Retina (tissue), 1 donor: ENCODE measurements at places on chromosomes 2 and 18.

DNA sequence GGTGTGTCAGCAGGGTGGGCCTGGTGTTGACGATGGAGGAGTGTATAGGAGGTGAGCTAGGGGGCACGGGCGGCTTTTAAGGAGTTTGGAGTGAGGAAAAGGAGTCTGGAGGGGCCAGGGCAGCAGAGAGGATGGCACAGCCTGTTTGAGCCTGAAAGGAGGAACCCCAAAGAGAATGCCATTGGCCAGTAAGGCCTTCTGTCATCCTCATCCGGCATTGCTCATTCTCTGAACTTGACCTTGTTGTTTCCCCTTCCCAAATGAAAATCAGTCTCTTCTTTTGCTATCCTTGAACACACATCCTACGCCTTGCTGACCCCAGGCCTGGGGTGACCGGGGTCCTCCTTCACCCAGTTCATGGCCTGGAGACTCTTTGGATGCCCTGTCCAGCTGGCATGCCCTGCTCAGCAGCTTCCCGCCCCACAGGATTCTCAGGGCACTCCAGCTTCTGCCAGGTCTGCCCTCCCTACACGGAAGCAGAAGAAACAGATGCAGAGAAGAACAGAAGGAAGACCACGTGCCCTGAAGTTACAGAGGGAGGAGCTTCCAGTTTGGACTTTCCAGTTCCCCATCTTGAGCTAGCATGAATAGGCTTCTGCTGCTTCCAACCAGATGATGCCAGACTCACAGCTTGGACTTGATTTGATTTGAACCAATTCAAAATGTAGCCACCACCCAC lies 20.5 kb upstream of the KIF3C start:
- no peak for DNase-seq

GRCh38 chr2:221715523-221716247 lies 143.6 kb upstream of the EPHA4 start:
- DNase-seq = no peak

DNA sequence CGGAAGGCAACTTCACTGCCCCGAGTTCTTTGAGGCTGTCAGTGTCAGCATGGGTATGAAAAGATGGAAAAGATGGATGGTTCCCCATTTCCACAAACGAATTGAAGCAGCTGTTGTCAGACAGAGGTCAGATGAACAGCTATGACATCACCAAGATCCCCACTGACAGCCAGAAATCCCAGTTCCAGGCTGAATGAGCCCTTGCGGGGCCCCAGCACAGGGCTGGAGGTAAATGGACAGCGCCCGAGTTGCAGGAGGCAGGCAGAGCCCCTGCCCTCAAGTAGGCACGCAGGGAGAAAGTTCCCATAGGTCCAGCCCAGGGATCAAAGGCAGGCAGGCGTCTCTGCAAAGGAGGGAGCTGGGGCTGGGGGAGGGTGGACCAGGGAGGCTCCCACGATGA lies 169.5 kb upstream of the AGAP1 start:
- DNase-seq = peak; percentile 23

DNA sequence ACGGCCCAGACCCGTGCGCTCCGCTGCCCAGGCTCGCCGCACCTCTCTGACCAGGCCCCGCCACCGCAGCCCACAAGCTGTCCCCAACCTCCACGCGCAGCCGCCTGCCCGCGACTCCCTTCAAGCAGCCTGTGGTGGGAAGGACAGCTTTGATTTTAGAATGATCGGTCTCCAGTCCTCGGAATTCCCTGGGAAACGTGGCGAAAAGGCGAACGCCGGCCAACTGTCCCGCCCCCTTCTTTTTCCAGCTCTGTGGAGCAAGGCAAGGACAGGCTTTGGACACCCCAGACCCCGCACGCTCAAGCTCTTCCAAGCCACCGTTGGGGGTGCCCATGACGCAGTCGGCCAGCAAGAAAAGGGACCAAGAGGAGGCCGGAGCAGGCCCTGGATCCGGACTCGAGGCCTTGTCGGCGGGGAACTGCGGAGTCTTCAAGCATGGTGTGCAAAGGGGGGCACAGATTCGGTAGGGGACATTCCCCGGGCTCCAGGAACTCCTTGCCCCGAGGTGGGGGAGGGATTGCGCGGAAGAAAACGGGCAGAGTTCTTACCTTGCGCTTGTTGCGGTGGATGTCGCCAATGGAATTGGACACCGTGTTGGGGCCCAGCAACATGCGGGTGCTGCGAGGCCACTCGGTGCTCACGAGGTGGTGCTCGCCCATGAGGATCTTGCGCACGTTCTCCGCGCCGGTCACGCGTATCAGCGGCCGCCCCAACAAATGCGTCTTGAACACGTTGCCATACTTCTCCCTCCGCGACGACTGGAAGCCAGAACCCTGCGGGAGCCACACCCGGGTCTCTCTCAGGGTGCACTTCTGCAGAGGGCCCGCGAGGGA lies 4.0 kb downstream of the CYP26B1 start:
- DNase-seq = peak; percentile 74

DNA sequence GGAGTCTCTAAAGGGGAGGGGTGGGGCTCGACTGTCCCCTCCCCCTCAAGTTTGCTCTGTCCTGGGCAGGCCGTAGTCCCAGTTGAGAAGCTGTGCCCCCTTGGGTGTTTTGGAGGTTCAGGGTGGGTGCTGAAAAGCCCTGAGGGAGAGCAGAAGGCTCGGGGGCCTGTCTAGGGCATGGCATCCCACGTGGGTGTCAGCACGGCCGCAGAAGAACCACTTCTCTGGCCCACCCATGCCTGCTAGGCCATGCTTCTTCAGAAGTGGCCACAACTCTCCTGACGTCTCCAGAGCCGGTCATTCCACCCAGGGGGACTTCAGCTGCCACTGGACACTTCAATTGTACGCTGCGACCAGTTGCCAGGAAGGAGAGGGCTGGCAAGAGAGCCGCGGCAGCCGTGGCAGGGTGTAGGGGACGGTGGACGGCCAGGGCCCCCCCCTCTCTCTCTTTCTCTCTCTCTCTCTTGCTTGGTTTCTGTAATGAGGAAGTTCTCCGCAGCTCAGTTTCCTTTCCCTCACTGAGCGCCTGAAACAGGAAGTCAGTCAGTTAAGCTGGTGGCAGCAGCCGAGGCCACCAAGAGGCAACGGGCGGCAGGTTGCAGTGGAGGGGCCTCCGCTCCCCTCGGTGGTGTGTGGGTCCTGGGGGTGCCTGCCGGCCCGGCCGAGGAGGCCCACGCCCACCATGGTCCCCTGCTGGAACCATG lies at the start of gene INPP5D:
TSS of gene INPP5D (plus strand) at position 546 of the 704 bp plus-strand sequence. CDS start at position 683, 137 bp downstream.
- no peak for DNase-seq

- no peak for DNase-seq
Observed at GRCh38 chr2:152466980-152467676, 132.2 kb downstream of the FMNL2 start.

- no peak for DNase-seq
Observed at GRCh38 chr2:45884126-45884525, 232.7 kb downstream of the PRKCE start.

DNA sequence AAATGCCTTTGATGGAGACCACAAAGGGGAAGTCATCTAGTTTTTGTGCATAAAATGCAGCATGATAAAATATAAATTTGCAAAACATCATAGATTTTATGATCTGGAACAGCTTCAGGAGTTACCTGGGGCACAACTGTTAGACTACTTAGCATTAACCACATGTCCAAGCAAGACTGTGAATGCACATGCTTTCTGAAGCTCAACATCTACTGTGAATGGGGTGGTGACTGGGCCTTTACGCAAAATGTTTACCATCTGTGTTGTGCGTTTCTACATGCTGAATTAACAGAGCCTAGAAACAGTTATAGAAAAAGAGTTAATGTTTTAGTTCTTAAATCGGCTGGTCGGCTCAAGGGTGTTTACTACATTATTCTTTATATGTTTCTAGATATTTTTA lies 45.5 kb downstream of the KCTD1 start:
- DNase-seq = no peak

DNA sequence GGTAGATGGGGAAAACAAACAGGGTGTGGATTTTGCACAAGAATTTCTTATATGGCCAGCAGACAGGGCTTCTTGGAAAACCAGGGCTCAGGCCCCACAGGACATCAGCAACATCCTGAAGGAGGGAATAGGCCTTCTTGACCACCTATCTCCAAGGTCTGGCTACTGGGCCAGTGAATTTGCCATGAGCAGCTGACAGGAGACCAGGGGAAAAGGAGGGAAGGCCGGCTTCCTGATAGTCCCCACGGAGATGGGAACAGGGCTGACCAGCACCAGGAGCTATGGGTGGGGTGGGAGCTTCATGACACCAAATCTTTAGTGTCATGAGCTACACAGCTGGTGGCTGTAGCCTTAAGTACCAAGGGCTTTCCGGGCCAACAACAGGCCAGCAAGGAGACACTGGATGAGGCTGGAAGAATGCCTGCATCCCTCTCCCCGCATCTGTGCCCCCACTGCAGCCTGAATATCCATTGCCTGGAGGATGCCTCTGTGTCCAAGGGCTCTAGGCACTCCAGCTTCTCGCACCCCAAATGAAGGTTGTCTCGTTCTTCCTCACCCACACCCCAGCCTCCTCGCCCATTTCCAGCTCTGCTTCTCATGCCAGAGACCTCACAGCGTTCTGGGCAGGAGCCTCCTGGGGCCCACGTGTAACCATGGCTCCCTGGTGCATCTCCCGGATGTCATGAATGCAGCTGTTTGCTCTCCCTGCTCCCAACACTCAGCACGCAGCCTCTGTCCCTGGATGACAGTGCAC lies 74.8 kb downstream of the EMX1 start:
- DNase-seq = no peak

DNA sequence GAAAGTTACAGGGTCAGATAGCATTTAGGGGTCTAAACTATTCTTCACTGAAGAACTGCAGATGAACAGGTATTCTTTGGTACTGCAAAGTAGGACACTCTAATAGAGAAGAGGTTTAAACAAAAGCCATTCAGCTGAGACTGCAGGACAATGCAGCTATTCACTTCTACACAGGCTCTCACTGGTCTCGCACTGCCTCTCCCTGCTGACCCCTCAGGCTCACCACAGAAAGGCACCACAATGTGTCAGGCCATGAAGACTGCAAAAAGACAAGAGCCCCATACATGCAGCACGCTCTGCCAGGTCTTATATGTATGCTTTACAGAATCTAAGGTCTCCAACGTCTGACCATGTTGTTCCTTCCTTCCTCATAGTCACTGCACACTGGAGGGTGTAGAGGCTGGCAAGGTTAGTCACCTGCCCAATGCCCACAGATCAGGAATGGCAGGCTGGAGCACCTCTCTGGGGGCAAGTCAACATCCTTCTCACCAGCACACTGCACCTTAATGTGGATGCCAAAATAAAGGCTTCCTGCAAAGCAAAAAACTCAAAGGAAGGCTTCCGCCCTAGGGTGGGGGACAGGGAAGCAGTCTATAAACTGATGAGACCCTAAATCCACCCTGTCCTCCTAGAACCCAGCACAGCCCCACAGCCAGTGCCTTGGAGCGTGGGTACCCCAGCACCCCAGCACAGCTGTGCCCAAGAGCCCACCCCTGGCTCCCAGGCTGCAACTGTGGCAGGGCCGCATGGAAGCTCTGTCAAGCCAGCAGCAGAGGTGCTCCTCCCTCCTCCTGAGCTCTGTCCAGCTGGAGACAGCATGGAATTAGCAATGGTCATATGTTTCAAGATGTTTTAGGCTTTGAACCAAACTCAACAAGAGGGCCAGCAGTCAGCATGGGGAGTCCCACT lies 10.7 kb upstream of the RNU4ATAC start:
- DNase-seq = peak; percentile 50

GRCh38 chr2:223051693-223052289 lies at the start of gene KCNE4:
KCNE4 (plus strand) TSS chr2:223052190; CDS start chr2:223052831, 641 bp downstream.
- peak; percentile 62 for DNase-seq

- DNase-seq = no peak
Observed at GRCh38 chr2:30325600-30326328, 94.4 kb downstream of the LBH start.

GRCh38 chr2:46942891-46943626 lies 27.5 kb upstream of the MCFD2 start:
- DNase-seq = peak; percentile 7

DNA sequence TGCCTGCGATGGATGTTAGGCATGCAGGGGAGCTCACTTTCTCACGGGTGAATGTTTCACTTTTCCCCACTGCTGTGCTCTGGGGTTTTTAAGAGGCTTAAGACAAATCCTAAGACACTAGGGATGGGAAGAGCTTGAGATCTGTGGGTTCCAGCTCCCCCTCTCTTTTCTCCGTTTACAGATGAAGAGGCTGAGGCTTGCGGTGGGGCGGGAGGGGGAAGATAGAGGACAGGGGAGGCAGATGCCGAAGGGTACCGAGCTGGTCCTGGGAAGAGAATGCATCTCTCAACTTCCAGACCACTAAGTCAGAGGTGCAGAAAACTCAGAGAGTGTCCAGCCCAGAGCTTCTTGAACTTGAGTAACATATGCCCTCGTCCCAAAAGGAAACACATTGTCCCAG lies 8.2 kb upstream of the ATOH8 start:
- DNase-seq = no peak

DNA sequence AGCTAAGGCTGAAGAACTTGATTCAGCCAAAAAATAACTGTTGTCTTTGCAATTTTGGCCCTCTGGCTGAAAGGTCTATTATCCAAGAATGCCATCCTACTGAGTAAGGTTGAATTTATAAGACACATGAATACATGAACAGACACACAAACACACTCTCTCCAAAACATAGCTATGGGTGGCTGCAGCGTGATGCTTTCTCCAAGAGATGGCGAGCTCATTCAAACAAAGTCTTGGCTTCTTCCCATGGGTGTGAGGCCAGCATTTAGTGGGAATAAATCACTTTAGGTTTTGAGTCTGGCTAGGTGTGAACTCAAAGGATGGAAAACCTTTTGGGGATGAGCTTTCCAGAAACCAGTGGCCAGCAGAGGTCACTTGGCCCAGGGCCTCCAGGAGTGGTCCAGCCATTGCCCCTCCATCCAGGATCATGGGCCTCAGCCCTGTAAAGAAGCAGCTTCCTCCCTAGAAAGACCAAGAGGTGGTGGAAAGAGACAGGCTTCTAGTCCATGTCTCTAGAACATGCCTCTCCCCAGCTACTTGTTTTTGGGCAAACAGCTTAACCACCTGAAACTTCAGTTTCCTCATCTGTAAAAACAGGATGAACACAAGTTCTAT lies 11.0 kb upstream of the OSR1 start:
- DNase-seq = no peak

DNA sequence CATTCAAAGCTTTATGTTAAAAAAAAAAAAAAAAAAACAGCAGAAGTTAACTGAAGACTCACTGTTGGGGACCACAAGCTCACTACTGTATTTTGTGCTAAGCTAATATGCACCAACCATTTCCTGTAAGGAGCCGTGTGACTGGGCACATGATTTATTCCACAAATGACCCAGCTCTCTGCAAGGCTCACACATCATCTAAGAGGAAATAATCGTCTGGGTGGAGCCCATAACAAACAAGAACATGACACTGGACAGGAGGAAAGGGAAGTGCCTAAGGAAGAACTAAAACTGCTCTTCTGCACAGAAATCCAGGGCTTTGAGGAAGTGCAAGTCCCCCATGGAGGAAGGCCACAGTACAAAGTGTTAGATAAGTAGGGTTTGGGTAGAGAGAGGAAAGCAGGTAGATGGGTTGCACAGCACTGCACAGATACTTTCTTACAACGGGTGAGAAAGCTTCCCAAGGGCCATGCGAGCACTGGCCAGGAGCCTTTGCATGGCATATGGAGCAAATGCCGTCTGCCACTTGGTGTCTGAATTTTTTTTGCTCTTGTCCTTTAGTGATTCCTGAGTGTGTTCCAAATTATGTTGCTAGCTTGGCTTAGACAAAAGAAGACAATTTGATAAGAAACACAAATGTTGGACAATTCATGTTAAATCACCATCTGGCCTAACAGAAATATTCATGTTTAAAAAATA lies 24.4 kb downstream of the NFE2L2 start:
- no peak for DNase-seq

GRCh38 chr2:112665113-112665780 lies 19.5 kb downstream of the SLC20A1 start:
- no peak for DNase-seq
